ENCODE measurements at places on chromosomes 16 and 17. TPM values are rescaled to one million over a fixed set of nuclear protein-coding genes. Genes with fewer than 3 reads are reported as not detected.

Gene ZNF747
- 13.8 TPM for total RNA-seq

Gene FBXW10
- 0.15 TPM for total RNA-seq

Gene SMTNL2
- total RNA-seq = 0.49 TPM

Gene SRCIN1
- total RNA-seq = 11.1 TPM

Gene DCAKD
- total RNA-seq = 29.3 TPM

Gene CCL13
- total RNA-seq = not detected

Gene SLC6A2
- 0.20 TPM for total RNA-seq

Gene GDPD3
- 2.8 TPM for total RNA-seq

Gene UBALD2
- 22.8 TPM for total RNA-seq

Gene CCL8
- total RNA-seq = not detected

Gene CD300A
- total RNA-seq = 10.7 TPM

Gene ABCA6
- 61.6 TPM for total RNA-seq

Gene TMEM88
- total RNA-seq = not detected

Gene FOXF1
- total RNA-seq = 28.2 TPM

Gene CHST5
- total RNA-seq = 0.11 TPM

Gene ST6GALNAC2
- 24.4 TPM for total RNA-seq

Gene ARHGDIG
- total RNA-seq = not detected

Gene EVPLL
- total RNA-seq = 1.00 TPM

Gene SLC12A3
- not detected for total RNA-seq

Gene CASKIN1
- total RNA-seq = not detected

Gene ASGR1
- 8.1 TPM for total RNA-seq

Gene SULT1A2
- total RNA-seq = 10.8 TPM

Gene MMP28
- total RNA-seq = 91.1 TPM

Gene GINS2
- total RNA-seq = not detected

Gene SLC35G6
- not detected for total RNA-seq

Gene SPATA32
- not detected for total RNA-seq

Gene TBC1D3
- total RNA-seq = not detected

Gene TMC8
- total RNA-seq = 29.7 TPM

Gene MEOX1
- total RNA-seq = not detected

Gene COTL1
- total RNA-seq = 69.1 TPM

Gene SMIM36
- not detected for total RNA-seq

Gene CIBAR2
- 14.7 TPM for total RNA-seq

Gene TP53TG3C
- total RNA-seq = not detected

Gene TPSB2
- total RNA-seq = 63.9 TPM

Gene CCL7
- total RNA-seq = not detected

Gene DOC2B
- 6.8 TPM for total RNA-seq

Gene TBC1D28
- not detected for total RNA-seq

Gene TNRC6A
- 90.3 TPM for total RNA-seq

Gene GP1BA
- total RNA-seq = 0.23 TPM

Gene MPP3
- 16.2 TPM for total RNA-seq

Gene HOXB4
- total RNA-seq = 5.6 TPM

Gene MPO
- total RNA-seq = 4.6 TPM

Data from upper lobe of left lung (tissue), 6 donors.